Colonic mucosa (tissue), 4 donors: ENCODE measurements at places on chromosomes 5 and 9.

- no peaks in the 10 kb centered on the region for H3K27me3 ChIP-seq
- no peak for DNase-seq
- no peak overlapping the region for H3K4me3 ChIP-seq
- H3K27ac ChIP-seq, result no peak overlapping the region
- H3K4me1 ChIP-seq, result no peaks in the 10 kb centered on the region
Measured at GRCh38 chr5:65068410-65068809, 299.7 kb downstream of the CWC27 start.

DNA sequence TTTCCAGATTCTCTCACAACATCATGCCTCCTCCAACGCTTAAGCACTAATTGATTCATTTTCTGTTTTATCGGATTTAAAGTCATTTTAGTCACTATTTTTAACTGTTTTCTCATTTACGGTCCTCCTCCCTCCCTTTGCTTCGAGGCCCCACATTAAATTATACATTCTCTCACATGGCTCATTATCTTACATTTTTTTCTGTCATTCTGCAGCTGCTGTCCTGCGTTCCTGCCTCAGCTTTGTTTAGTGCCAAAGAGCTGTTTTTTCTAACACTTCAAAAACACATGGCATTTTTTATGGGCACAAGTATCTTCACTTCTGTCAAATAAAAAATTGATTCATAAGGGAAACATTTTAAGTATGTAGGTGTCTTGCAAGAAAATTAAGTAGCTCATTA, 130.1 kb upstream of the FST start:
- no peaks in the 10 kb centered on the region for H3K4me1 ChIP-seq
- H3K4me3 ChIP-seq, result no peak overlapping the region
- no peak overlapping the region for H3K27ac ChIP-seq
- no peaks in the 10 kb centered on the region for H3K27me3 ChIP-seq
- H3K36me3 ChIP-seq, result no peaks in the 10 kb centered on the region

- peak overlapping the region; percentile 60 for H3K27ac ChIP-seq
- peak; percentile 40 for DNase-seq
Measured at GRCh38 chr5:88785746-88786565, 97.0 kb downstream of the MEF2C start.

- H3K27ac ChIP-seq, result peak overlapping the region; percentile 87
- H3K4me1 ChIP-seq, result no peaks in the 10 kb centered on the region
- peak overlapping the region; percentile 67 for H3K4me3 ChIP-seq
- peak; percentile 36 for DNase-seq
- H3K36me3 ChIP-seq, result no peaks in the 10 kb centered on the region
Measured at GRCh38 chr9:128818839-128819715, 777 bp downstream of the ENDOG start.

DNA sequence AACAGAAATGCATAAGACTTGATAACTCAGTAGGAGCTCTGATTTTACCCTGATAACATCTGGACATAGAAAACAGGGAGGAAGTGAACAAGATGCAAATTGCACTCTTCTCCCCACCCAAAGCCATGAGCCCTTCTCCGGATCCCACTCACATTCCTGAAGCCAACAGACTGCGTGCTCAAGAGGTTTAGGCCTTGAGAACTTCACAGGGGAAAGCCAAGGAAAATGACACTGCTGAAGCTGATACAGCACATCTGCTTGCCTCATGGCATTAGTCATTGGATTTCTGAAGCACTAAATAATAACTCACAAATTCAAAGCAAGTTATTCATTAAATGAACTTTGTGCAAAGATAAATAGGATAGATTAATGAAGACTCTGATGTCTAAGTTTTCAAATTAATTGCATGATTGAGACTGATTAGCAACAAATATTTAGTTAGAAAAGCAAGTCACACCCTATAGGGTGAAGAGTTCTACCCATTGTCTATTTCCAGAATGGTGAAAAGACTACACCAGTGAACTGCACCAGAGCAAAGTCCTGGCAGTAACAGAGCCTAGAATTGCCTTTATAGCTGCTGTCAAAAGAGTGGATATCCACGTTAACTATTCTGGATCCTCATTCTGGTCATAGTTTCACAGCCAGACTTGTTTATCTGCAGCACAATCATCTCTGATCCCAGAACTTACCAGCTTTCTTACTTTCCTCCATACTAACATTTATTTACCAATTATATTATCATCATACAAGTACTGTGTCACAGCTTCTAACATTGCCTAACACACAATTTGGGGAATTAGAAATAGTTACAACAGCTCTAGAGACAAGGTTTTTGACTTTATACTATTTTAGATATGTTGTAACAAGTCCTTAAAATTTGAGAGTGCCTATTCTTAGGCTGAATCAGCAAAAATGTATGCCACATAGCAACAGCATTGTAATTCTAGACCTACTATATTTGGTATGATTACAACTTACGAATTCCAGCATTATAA, 432.1 kb upstream of the RGMB start:
- H3K4me3 ChIP-seq, result no peak overlapping the region
- no peak overlapping the region for H3K27ac ChIP-seq
- no peaks in the 10 kb centered on the region for H3K36me3 ChIP-seq
- no peak for DNase-seq
- H3K27me3 ChIP-seq, result no peaks in the 10 kb centered on the region

DNA sequence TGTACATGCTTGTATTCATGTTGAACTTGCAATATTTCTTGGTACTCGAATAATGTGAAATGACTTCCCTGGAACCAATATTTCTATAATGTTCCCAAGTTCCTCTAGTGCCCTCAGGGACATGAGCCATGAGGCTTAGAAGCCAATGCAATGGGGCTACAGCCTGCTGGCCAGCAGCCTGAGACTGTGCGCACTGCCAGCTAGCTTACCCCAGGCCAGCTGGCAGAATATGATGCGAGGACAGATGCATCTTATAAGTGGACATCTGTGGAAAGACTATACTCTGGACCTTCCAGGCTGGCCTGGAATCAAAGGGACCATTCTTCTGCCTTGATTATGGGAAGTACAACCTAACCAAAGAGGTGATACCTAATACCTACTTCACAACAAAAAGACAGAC, 1862.0 kb upstream of the ACO1 start:
- no peaks in the 10 kb centered on the region for H3K27me3 ChIP-seq
- H3K36me3 ChIP-seq, result no peaks in the 10 kb centered on the region
- no peak overlapping the region for H3K4me3 ChIP-seq
- H3K4me1 ChIP-seq, result no peaks in the 10 kb centered on the region
- no peak overlapping the region for H3K27ac ChIP-seq
- no peak for DNase-seq

DNA sequence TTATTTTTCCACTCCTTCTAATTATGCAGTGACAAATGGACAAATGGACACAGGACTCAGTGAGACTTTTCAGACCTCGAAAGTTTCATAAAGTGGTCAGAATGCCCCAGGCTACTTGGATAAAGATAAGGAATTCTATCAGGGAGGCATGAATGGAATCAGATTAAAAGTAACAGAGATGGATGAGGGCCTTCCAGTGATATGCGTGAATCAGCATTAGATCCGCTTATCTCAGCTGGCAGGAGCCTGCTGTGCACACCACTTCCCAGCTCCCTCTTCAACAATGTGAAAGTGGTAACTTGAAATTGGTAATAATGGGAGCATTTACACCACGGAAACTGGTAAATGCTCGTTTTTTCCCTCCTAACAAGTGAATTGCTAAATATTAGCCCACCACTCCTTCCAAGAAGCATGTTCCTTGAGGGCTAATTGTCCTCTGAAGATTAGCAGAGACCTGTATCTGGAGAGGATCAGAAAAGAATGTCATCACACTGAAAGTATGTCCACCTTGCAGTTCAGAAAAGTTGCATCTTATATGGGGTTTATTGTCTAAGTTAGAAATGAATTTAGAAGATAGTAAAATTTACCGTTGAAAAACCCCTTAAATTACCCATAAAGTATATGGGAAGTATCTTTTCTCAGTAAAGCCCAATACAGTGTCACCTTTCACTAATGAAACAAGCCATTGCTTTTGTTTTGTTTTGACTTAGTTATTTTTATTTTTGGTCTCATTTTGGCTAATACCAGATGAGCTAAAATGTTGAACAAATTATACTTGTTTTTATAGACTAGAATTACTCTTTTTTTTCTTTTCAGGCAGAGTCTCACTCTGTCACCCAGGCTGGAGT, 125.3 kb downstream of the DPYSL3 start:
- H3K27me3 ChIP-seq, result no peaks in the 10 kb centered on the region
- no peaks in the 10 kb centered on the region for H3K4me1 ChIP-seq
- DNase-seq, result no peak
- H3K4me3 ChIP-seq, result no peak overlapping the region

GRCh38 chr5:138241688-138242571, 28.8 kb upstream of the CDC23 start:
- DNase-seq, result no peak
- H3K27me3 ChIP-seq, result peaks cover 28% of the 10 kb centered on the region
- no peaks in the 10 kb centered on the region for H3K36me3 ChIP-seq
- no peak overlapping the region for H3K27ac ChIP-seq
- no peaks in the 10 kb centered on the region for H3K4me1 ChIP-seq

GRCh38 chr5:171629628-171630349, 155.8 kb upstream of the SMIM23 start:
- H3K4me1 ChIP-seq, result no peaks in the 10 kb centered on the region
- H3K27me3 ChIP-seq, result no peaks in the 10 kb centered on the region
- H3K4me3 ChIP-seq, result no peak overlapping the region
- peak; percentile 34 for DNase-seq
- H3K27ac ChIP-seq, result no peak overlapping the region

- H3K27me3 ChIP-seq, result peaks cover 21% of the 10 kb centered on the region
- no peak for DNase-seq
- H3K36me3 ChIP-seq, result no peaks in the 10 kb centered on the region
Measured at GRCh38 chr9:131100445-131100844, 4.1 kb downstream of the AIF1L start.

DNA sequence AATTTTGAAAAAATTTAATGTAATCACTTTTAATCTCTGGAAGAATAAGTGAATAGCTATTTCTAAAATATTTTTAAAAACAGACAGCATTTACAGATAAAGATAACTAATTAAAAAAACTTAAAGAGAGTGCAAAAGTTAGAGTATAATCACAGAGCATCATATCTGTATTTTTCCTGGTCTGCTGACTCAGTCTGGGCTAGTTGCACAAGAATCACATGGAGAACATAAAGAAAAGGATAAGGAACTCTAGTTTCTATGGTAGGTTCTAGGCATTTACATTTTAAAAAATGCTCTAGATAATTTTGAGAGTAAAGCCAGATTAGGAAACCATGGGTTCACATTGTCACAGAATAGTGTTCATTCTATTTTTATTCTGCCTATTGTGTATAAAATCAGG, 347.4 kb downstream of the PSAT1 start:
- no peaks in the 10 kb centered on the region for H3K4me1 ChIP-seq
- DNase-seq, result no peak
- H3K4me3 ChIP-seq, result no peak overlapping the region
- H3K36me3 ChIP-seq, result no peaks in the 10 kb centered on the region
- no peaks in the 10 kb centered on the region for H3K27me3 ChIP-seq

DNA sequence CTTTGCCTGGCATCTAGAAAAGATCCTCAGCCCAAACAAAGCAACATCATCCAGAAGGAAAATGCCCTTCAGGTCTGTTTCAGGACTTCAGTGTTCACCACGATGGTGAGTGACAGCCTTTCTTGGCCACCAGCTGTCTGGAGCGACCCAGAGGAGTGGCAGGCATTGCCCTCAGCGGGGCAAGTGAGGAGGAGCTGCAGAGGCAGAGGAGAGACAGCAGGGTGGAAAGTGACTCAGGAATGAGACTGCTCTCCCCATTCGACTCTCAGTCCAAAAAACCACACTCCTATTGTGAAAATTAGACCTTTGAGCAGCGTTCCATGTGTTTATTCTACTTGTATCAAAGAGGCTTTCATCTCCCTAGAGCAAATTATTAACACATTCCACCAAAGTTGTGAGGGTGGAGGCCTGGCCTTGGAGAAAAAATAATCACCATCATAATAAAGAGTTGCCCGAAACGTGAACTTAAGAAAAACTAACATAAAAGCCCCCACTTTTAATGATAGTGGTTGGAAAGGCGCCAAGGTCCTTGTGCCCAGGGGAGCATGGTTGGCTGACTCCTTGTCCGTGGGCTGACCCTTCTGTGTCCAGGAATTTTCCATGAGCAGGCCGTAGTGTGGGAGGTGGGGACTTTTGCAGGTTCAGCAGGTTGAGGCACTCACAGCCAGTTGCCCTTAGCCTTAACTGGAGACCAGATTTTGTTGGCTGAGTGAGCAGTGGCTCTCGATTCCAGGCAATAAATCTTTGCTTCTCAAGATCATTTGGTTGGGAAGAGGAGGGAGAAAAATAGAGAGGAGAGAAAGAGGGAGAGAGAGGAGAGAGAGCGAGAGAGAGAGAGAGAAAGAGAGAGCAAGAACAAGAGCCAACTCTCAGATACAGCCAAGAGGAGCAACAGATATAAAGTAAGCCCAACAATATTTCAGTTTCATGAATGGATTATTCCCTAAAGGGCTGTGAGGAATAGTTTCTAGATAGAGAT, 125.9 kb upstream of the ANKRD55 start:
- H3K27me3 ChIP-seq, result no peaks in the 10 kb centered on the region
- no peaks in the 10 kb centered on the region for H3K4me1 ChIP-seq

- no peaks in the 10 kb centered on the region for H3K36me3 ChIP-seq
- H3K4me3 ChIP-seq, result no peak overlapping the region
- H3K27ac ChIP-seq, result no peak overlapping the region
- DNase-seq, result no peak
- no peaks in the 10 kb centered on the region for H3K27me3 ChIP-seq
Measured at GRCh38 chr9:34463098-34463900, 4.7 kb downstream of the DNAI1 start.

DNA sequence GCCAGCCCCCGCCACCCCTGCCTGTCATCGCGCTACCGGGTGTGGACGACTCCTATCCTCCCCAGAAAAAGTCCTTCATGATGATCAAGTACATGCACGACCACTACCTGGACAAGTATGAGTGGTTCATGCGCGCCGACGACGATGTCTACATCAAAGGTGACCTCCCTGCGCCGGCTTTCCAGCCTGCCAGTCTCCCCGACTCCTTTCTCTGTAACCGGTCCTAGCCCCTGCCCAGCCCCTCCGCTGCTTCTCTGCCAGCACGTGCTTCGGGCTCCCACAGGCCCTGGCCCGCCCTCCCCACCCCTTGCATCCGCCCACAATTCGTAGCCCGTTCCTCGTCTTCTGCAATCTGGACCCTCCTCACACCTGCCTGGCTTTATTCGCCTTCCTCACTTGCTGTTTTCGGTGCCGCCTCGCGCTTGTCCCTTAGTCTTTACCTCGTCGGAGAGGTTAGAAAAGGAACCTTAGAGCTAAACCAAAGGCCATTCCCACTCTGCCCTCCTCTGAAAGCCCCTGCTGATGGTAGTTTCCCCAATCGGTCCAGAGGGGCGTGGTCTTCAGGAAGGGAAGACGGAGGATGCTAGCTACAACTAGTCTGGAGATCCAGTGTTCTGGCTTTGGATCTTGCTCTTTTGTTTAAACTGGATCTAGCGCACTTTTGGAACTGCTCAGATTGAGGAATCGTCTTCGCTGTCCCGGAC, 1.4 kb downstream of the CHSY3 start:
- peaks cover 26% of the 10 kb centered on the region for H3K27me3 ChIP-seq
- H3K27ac ChIP-seq, result no peak overlapping the region
- peaks cover 5% of the 10 kb centered on the region for H3K4me1 ChIP-seq
- H3K36me3 ChIP-seq, result no peaks in the 10 kb centered on the region
- DNase-seq, result peak; percentile 19
- peak overlapping the region; percentile 63 for H3K4me3 ChIP-seq

- H3K4me3 ChIP-seq, result no peak overlapping the region
- H3K27ac ChIP-seq, result no peak overlapping the region
- H3K4me1 ChIP-seq, result no peaks in the 10 kb centered on the region
- DNase-seq, result no peak
Measured at GRCh38 chr5:8241558-8241957, 372.6 kb downstream of the MTRR start.
